Fibroblast of lung (primary cell): ENCODE measurements at places on chromosomes 16 and 17.

- no peak for DNase-seq
These were observed 85.9 kb downstream of the EMP2 start for GRCh38 chr16:10494343-10495030.

DNA sequence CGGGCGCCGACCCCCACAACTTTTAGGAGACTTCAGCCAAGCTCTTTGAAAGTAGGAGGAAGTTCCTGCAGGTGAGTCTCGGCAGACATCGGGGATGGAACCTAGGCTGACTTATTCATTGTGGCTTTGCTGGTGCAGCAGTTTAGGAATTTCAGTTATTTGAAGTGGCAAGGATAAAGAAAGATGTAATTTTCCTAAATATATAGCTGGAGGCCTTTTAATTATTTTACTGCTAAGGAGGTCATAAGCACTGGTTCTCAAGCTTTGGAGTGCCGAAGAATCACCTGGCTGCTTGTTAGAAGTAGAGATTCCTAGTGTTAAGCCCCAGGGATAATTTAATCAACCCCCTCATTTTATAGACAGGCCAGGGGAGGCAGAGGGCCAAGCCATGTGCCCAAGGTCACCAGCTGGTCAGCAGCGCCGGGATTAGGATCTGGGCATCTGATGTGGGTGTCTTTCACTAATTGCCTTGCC lies 28.9 kb upstream of the BCAR1 start:
- DNase-seq: no peak

GRCh38 chr17:65171752-65172151 lies 34.6 kb downstream of the RGS9 start:
- no peak for DNase-seq

DNA sequence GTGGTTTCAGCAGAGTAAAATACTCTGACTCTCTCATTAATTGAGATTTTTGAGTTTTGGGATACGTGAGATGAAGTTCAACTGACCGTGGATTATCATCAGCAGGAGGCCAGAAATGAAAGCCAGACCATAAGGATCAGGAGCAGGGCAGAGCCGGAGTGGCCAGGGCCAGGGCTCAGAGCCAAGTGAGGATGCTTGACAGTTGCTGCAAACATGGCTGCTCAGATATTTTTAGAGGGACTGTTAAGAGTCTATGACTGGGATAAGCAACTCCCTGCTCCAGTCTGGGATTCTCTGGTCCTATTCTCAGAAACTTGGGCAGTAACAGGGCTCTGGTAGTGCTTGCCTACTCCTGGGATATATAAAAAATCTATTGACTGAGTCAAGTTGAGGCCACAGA lies 17.6 kb upstream of the CDH13 start:
- DNase-seq: no peak

- DNase-seq: peak; percentile 5
These were observed 74.3 kb downstream of the CA4 start for GRCh38 chr17:60224064-60224463.

- no peak for DNase-seq
These were observed 39.3 kb downstream of the SMPD3 start for GRCh38 chr16:68408967-68409366.

DNA sequence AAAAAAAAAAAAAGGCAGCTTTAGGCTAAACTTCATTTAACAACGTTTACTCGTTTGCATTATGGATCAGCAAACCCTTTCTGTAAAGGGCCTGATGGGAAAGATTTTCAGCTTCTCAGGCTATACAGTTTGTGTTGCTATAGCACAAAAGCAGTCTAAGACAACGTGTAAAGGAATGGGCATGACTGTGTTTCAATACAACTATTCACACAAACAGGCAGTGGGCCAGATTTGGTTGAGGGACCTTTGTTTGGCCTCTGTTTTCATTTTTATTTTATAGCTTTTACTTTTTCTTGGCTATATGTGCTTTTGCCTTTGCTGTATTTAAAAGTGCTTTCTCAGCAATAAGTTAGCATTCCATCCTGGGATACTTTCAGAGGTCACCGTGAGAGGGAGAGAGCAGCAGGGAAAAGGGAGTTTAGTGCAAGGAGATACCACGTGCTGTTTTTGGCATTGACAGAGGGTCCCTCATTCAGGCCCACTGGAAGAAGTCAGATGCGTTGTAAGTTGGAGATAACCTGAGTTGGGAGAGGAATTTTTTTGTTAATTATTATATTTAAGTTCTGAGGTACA lies 335.6 kb downstream of the UTP18 start:
- DNase-seq: no peak
